ENCODE measurements at places on chromosomes 3 and 15.
A peak's percentile ranks its signal among the peaks of the same experiment; 100 is the strongest.

- no peak for DNase-seq
- H3K4me1 ChIP-seq, result no peaks in the 10 kb centered on the region
- no peaks in the 10 kb centered on the region for H3K27me3 ChIP-seq
- no peak overlapping the region for H3K27ac ChIP-seq
These were observed 4.3 kb upstream of the UBE2E2 start for GRCh38 chr3:23198801-23199200.

DNA sequence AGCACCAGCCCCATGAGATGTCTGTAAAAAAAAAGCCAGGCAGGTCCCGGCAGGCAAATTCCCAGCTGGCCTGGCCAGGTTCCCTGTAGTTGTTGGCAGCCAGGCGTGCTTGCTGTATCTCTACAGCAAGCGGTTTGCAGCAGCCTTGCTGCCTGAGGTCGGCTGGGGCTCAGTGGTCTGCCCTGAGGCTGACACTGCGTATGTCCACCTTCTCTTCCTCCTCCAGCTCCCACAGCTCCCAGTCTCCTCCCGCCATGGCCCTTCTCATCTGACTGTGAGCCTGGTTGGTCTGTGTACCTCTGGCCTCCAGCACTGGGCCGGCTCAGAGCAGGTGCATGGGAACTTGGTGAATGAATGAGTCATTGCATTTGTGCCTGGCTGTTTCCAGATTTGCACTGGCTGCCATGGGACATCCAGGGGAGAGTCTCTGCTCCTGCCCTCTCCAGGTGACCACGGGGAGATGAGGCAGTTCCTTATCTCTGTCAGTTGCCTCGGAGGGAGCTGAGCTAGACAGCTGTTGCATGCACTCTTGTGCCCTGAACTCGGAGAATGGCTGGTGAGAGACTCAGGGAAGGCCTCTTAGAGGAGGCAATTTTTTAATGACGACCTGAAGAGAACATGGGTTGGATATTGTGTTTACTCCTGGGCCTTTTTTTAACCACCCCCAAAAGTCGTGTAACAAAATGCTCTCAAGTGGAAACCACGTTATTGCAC, 43.0 kb downstream of the SPSB4 start:
- H3K36me3 ChIP-seq, result no peaks in the 10 kb centered on the region
- no peaks in the 10 kb centered on the region for H3K4me1 ChIP-seq
- no peaks in the 10 kb centered on the region for H3K27me3 ChIP-seq
- DNase-seq, result no peak
- no peak overlapping the region for H3K4me3 ChIP-seq

DNA sequence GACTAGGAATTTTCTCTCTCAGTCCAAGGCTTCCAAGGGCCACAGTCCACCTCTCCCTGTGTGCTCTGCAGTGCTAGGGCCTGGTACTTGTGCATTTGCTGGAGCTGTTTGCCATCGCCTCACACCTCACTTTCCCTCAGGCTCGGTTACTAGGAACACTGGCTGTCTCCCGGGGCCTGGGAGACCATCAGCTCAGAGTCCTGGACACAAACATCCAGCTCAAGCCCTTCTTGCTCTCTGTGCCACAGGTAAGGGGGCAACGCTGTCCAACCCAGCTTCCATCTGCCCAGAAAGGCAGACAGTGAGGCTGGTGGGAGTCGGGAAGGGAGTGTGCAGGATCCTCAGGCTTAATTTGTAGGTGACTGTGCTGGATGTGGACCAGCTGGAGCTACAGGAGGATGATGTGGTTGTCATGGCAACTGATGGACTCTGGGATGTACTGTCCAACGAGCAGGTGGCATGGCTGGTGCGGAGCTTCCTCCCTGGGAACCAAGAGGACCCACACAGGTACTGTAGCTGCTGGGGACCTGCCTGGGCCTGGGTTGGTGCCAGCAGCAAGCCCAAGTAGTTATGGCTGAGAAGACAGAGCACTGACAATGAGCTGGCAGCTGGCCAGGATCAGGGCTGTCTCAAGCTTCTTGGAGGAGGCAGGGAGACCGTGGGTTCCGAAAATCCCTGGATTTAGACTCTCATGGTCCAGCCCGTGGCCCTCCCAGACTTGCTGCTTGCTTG, 3.4 kb downstream of the PPM1M start:
- no peaks in the 10 kb centered on the region for H3K27me3 ChIP-seq
- peaks cover 86% of the 10 kb centered on the region for H3K4me1 ChIP-seq
- no peak overlapping the region for H3K27ac ChIP-seq
- DNase-seq, result peak; percentile 68
- no peak overlapping the region for H3K4me3 ChIP-seq
- H3K36me3 ChIP-seq, result peaks cover 3% of the 10 kb centered on the region

GRCh38 chr3:69539134-69539533, 153.2 kb upstream of the FRMD4B start:
- no peak for DNase-seq
- H3K4me3 ChIP-seq, result no peak overlapping the region
- no peaks in the 10 kb centered on the region for H3K36me3 ChIP-seq
- no peak overlapping the region for H3K27ac ChIP-seq

DNA sequence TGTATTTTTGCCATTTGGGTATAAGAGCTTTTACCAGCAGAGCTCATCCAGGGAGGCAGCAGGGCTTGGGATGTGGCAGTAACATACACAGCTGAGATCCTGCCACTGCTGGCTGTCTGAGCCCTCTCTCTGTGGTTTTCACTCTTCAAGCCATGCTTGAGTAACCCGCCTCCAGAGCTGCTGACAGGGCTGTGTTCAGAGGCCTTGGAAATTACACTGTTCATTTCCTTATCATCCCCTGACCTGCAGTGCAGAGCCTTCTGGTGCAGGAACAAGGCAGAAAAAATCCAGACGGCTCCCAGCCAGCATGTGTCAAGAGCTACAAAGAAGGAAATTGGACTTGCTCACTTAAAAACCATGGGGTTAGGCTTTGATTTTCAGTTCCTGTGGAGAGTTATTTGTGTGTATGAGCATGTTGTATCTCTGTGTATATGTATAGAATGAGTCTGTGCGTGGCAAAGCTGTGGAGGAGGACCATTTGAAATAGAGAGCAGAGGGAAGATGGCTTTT, 47.0 kb downstream of the ZNF609 start:
- H3K36me3 ChIP-seq, result no peaks in the 10 kb centered on the region
- H3K27ac ChIP-seq, result no peak overlapping the region

DNA sequence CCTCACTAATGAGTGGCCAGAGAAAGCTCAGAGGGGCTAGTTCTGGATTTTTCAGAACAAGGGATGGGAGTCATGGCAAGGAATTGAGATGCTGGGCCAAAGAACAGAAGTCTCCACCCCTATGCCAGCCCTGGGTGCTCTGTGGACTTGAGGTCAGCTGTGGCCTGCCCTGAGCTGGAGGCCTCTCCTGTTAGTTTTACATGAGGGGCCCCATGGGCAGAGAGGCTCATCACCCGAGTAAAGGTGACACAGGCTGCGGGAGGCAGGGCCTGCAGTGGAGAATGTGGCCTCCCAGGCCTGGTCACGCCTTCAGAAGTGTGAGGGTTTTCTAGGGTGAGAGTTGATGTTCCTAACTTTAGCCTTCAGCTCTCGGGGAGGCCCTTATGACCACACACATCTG, 44.9 kb downstream of the ABHD5 start:
- H3K27me3 ChIP-seq, result no peaks in the 10 kb centered on the region
- no peak for DNase-seq
- no peak overlapping the region for H3K4me3 ChIP-seq
- H3K27ac ChIP-seq, result no peak overlapping the region

DNA sequence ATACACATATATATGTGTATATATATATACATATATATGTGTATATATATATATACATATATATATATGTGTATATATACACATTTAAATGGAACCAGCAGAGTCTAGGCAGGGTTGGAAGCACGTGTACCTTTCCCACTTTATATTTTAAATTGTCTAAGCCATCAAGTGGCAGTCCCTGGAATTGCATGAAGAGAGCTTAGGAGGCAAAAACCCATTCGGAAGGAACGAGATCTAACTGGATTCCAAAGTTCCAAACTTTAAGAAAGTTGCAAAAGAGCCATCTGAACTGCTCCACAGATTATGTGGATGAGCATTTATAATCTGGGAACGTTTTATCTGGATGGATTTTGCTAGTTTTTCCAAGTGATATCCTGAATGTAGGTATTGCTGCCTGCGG, 186.5 kb downstream of the FOXP1 start:
- peak overlapping the region; percentile 23 for H3K4me3 ChIP-seq
- H3K36me3 ChIP-seq, result no peaks in the 10 kb centered on the region
- peaks cover 83% of the 10 kb centered on the region for H3K4me1 ChIP-seq
- no peak overlapping the region for H3K27ac ChIP-seq
- no peaks in the 10 kb centered on the region for H3K27me3 ChIP-seq

DNA sequence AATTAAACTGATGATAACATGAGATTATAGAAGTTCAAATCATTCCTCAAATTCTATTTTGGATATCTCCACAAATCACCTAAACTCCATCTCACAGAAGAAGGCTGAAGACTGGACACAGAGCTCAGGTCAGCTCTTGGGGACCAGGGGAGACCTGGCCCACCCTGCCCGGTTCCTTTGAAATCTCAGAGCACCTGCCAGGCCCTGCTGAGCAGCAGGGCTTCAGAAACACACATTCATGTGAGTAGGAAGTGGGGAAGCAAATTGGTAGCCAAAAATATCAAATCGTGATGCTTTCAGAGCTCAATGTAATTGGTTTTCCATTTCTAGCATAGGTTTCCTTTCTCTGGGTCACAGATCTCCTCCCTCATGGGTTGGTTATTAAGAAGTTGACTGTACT, 76.2 kb downstream of the OCA2 start:
- no peaks in the 10 kb centered on the region for H3K27me3 ChIP-seq
- no peak overlapping the region for H3K27ac ChIP-seq
- H3K4me3 ChIP-seq, result no peak overlapping the region
- DNase-seq, result no peak
- no peaks in the 10 kb centered on the region for H3K4me1 ChIP-seq

- H3K27me3 ChIP-seq, result no peaks in the 10 kb centered on the region
- H3K4me1 ChIP-seq, result no peaks in the 10 kb centered on the region
- no peak overlapping the region for H3K4me3 ChIP-seq
- H3K36me3 ChIP-seq, result no peaks in the 10 kb centered on the region
- no peak overlapping the region for H3K27ac ChIP-seq
These were observed 7.4 kb downstream of the SEMA3G start for GRCh38 chr3:52437326-52438103.

- H3K4me1 ChIP-seq, result no peaks in the 10 kb centered on the region
- H3K4me3 ChIP-seq, result no peak overlapping the region
- no peaks in the 10 kb centered on the region for H3K36me3 ChIP-seq
- no peaks in the 10 kb centered on the region for H3K27me3 ChIP-seq
These were observed 29.0 kb downstream of the CMSS1 start for GRCh38 chr3:99846477-99847160.

DNA sequence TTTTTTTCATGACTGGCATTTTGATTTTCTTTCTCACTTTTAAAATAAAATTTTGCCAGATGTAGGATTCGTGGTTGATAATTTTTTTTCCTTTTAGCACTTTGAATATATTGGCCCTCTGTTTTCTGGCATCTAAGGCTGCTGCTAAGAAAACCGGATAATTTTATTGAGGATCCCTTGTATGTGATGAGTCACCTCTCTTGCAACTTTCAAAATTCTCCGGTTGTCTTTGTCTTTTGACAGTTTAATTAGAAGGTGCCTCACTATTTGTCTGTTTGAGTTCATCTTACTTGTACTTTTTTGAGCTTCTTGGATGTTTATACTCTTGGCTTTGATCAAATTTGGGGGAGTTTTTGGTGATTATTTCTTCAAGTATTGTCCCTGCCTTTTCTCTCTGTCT, 349.7 kb downstream of the LPP start:
- no peak for DNase-seq
- H3K36me3 ChIP-seq, result peaks cover 4% of the 10 kb centered on the region
- H3K27ac ChIP-seq, result no peak overlapping the region
- no peak overlapping the region for H3K4me3 ChIP-seq

GRCh38 chr3:178302966-178303930, 233.0 kb upstream of the KCNMB2 start:
- no peaks in the 10 kb centered on the region for H3K27me3 ChIP-seq
- H3K27ac ChIP-seq, result no peak overlapping the region
- H3K4me1 ChIP-seq, result no peaks in the 10 kb centered on the region
- no peaks in the 10 kb centered on the region for H3K36me3 ChIP-seq
- DNase-seq, result no peak

GRCh38 chr3:77466562-77467115, 426.7 kb downstream of the ROBO2 start:
- H3K4me1 ChIP-seq, result no peaks in the 10 kb centered on the region
- H3K27me3 ChIP-seq, result no peaks in the 10 kb centered on the region
- H3K27ac ChIP-seq, result no peak overlapping the region
- H3K36me3 ChIP-seq, result no peaks in the 10 kb centered on the region
- DNase-seq, result no peak

DNA sequence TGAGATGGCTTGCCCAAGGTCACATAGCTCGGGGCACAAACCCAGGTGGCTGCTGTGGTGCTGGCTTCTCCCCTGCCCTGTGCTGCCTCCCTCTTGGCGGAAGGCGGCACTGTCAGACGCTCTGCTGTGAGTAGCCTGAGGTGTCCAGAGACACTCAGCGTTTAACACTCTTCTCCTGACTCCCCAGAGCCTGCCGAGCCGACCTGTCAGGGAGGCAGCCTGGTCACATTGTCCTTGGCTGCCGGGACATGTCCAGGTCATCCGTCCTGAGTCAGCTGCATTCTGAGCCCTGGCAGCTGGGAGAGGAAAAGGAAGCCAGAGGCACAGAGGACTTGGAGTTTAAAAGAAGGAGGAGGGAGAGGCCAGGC, 4.7 kb downstream of the LMAN1L start:
- no peak overlapping the region for H3K27ac ChIP-seq
- H3K4me1 ChIP-seq, result peaks cover 9% of the 10 kb centered on the region
- no peak for DNase-seq
- no peaks in the 10 kb centered on the region for H3K36me3 ChIP-seq
- no peaks in the 10 kb centered on the region for H3K27me3 ChIP-seq
- no peak overlapping the region for H3K4me3 ChIP-seq

GRCh38 chr3:145333931-145334330, 827.1 kb downstream of the PLOD2 start:
- H3K4me3 ChIP-seq, result no peak overlapping the region
- no peak overlapping the region for H3K27ac ChIP-seq

GRCh38 chr3:129491794-129492193, 36.6 kb upstream of the RHO start:
- DNase-seq, result no peak
- H3K27ac ChIP-seq, result no peak overlapping the region
- no peak overlapping the region for H3K4me3 ChIP-seq
- no peaks in the 10 kb centered on the region for H3K27me3 ChIP-seq
- no peaks in the 10 kb centered on the region for H3K36me3 ChIP-seq

DNA sequence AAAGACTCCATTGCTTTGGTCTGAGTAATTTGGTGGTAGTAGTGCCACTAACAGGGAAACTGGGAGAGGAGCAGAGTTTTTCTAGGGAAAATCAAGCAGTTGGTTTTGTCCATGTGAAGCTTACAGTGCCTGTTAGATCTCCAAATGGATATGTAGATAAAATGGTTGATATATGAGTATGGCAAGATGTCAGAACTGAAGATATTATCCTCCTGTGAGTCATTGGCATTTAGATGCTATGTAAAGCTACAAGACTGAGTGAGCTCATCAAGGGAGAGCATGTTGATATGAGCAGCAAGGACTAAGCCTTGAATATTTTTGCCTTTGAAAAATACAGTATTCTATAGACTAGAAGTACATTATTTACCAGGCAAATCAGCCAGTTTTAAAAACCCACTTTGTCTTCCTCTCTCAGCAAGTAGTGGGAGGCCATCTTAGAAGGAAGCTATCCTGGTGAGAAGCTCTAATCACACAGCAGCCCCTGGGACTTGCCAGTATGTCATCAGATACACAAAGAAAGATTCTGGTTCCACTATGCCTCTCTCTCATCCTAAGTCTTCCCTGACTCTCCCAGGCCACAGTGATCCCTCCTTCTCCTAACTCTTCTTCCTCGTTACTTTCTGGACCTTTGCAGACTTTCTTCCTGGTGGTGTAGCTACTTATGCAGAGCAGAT, 77.4 kb upstream of the ANKRD28 start:
- DNase-seq, result no peak
- H3K27ac ChIP-seq, result no peak overlapping the region
- no peak overlapping the region for H3K4me3 ChIP-seq
- H3K27me3 ChIP-seq, result no peaks in the 10 kb centered on the region
- H3K36me3 ChIP-seq, result no peaks in the 10 kb centered on the region
